ENCODE measurements at places on chromosomes 12 and 14.

GRCh38 chr12:94133964-94134795 is 14.2 kb upstream of the PLXNC1 start:
- DNase-seq: peak; percentile 70

GRCh38 chr14:69190191-69190590 is 1.1 kb upstream of the EXD2 start:
- DNase-seq: no peak

- no peak for DNase-seq
These were observed 117.0 kb upstream of the DYRK2 start for GRCh38 chr12:67531501-67531900.

DNA sequence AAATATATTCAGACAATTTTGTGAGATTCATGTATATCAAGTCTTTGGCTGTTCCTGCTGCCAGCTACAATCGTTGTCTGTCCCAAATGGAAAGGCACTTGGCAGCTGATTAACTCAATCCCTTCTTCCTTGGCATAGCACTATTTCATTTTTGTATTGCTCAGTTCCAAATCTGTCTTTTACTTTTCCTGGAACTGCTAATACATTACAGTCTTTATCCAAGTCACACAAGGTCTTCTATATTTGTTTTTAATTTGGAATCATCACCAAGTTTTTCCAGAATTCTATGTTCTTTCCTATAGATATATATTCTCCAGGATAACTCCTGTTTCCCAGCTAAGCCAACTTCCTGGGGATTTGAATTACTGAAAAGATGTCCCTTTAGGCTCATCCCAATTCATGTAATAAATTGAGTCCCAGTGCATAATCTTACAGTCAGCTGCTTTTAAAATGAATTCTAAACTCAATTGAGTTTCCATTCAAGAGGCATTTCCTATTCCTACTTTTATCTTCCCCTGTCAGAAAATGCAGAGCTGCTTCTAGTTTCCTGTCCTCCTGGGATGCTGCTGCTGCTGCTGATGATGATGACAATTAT is 45.9 kb downstream of the DYRK2 start:
- no peak for DNase-seq

DNA sequence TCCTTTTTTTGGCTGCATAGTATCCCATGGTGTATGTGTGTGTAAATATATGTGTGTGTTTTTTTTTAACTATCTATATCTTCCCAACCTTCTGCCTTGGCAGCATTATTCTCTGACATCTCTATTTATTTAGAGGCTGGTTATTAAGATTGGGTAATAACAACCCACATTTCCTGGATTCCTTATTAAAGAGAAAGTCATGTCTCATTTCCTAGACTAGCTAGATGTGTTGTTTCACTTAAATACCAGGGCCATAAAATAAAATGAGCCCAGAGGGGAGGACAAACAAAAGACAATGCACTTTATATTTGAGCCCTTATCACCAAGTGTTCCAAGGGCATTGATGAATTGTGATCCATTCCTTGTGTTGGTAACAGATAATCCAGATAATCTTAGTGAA is 169.1 kb downstream of the SLC5A8 start:
- no peak for DNase-seq

DNA sequence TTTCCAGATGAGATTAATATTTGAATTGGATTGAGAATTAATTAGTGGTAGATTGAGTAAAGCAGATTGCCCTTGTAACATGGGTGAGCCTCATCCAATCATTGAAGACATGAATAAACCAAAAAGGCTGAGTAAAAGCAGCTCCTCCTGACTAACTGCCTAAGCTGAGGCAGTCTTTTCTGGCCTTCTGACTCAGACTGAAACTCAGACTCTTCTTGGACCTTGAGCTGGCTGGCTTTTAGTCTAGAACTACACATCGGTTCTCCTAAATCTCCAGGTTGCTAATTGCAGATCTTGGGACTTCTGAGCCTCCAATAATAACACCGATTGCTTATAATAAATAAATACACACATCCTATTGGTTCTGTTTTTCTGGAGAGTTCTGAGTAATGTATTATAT is 24.0 kb downstream of the FKBP11 start:
- no peak for DNase-seq

GRCh38 chr14:72512925-72513324 is 381.0 kb downstream of the DPF3 start:
- DNase-seq: no peak

- DNase-seq: no peak
These were observed 145.8 kb downstream of the GCH1 start for GRCh38 chr14:54756656-54757392.

DNA sequence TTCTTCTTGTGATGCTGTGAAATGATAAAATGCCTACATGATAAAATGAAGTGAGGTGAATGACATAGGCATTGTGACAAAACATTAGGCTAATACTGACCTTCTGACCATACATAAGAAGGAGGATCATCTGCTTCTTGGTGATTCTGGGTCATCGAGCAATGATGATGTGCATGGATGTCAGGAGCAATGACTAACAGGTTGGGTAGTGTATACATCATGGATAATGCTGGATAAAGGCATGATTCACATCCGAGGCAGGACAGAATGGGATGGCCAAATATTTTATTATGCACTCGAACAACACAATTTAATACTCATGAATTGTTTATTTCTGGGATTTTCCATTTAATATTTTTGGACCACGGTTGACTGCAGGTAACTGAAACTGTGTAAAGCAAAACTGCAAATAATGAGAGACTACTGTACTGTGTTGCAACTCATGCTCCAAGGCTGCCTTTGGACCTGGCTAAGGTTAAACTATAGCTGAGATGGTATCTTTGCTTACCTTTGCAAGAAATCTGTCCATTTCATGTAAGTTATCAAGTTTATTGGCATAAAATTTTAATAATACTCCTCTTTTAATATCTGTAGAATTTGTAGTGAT is 7.6 kb upstream of the SLC25A21 start:
- no peak for DNase-seq

DNA sequence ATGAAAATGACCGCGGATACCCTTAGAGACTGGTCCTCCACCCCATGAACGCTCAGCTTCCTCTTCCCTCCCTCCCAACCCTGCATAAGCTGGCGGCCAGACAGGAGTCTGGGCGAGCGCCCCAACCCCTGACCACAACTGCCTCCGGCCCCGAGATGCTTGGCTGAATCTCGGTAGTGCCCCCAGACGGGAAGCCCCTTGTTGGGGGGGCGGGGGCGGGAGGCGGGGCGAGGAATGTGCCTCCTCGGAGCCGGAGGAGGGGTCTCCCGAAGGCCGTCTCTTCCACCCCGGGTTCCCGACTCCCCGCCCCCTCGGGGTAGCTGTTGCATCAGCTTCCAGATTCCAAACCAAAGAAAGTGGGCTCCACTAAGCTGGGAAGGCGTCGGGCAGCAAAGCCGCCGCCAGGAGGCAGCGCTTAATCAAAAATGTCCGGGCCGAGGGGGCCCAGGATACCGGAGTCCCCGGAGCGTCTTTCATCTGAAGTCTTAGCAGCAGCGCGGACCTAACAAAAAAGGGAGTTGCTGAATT is 7.1 kb upstream of the MRPL52 start:
- peak; percentile 97 for DNase-seq

DNA sequence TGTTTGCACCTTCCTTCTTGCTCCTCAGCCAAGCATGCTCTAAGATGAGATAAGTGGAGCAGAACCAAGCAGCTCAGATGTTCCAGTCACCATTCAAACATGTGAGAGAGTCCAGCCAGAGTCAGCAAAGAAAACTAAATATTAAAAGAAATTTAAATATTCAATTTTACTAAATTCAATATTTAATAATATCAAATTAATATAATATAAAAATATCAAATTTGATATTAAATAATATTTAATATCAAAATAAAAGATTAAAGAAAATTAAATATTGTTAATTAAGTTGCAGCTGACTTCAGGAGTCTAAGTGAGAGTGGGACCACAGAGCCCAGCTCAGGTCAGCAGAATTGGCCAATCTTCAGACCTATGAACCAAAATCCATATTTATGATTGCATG is 526.1 kb upstream of the FLRT2 start:
- DNase-seq: no peak

DNA sequence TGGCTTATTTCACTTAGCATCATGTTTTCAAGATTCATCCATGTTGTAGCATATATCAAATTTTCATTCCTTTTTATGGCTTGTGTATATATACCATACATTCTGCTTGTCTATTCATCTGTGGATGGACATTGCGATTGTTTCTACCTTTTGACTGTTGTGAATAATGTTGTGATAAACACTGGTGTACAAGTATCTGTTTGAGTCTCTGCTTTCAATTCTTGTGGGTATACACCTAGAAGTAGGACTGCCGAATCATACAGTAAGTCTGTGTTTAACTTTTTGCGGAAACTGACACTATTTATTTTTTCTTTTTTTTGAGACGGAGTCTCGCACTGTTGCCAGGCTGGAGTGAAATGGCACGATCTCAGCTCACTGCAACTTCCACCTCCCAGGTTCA is 19.6 kb upstream of the RPS6KA5 start:
- no peak for DNase-seq

- DNase-seq: no peak
These were observed 19.3 kb upstream of the BICD1 start for GRCh38 chr12:32087306-32087705.

- no peak for DNase-seq
These were observed 105.0 kb downstream of the DAD1 start for GRCh38 chr14:22483863-22484593.

- DNase-seq: no peak
These were observed 544.4 kb upstream of the TMEM132C start for GRCh38 chr12:127722611-127723010.

GRCh38 chr12:13436182-13436581 is 239.7 kb downstream of the EMP1 start:
- no peak for DNase-seq

- no peak for DNase-seq
These were observed 9.1 kb upstream of the TDG start for GRCh38 chr12:103956509-103957027.

- DNase-seq: no peak
These were observed 48.4 kb upstream of the JDP2 start for GRCh38 chr14:75379246-75379929.

GRCh38 chr14:76922584-76922983 is 96.4 kb downstream of the LRRC74A start:
- peak; percentile 86 for DNase-seq

DNA sequence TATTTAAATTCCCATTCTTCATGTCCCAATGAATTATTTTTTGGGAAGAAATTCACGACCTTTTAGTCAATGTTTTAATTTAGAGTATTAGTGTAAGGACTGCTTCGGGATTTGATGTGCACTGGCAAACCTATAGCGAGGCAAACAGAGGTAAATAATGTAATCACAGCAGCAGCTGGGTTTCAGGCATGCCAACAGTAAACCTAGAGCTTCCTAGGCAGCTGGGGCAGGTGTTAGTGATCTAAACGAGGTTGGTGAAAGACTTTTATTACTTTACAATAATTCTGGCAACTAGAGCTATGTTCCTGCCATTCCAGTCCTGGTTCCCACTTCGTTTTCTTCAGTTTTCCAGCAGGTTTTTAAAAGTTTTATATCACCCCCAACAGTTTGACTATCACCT is 1036.4 kb upstream of the FOXG1 start:
- DNase-seq: no peak

DNA sequence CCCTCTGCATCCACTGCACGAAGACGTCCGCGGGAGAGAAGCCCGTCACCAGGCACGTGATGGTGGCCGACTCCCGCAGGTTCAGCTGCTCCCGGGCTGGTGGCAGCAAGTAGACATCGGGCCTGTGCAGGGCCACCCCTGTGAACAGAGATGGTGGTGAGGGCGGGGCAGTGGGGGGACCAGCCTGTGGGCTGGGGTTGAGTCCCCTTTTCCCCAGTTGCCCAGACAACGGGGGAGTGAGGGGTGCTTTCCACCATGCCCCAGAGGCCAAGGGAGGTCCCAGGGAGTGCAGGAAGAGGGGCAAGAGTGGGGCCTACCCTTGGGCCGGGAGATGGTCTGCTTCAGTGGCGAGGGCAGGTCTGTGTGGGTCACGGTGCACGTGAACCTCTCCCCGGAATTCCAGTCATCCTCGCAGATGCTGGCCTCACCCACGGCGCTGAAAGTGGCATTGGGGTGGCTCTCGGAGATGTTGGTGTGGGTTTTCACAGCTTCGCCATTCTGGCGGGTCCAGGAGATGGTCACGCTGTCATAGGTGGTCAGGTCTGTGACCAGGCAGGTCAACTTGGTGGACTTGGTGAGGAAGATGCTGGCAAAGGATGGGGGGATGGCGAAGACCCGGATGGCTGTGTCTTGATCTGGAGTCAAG is 328.3 kb downstream of the TMEM121 start:
- no peak for DNase-seq

- DNase-seq: no peak
These were observed 114.5 kb downstream of the DUSP6 start for GRCh38 chr12:89237763-89238162.

- DNase-seq: no peak
These were observed 594.1 kb downstream of the NRXN3 start for GRCh38 chr14:78764240-78764639.

- DNase-seq: no peak
These were observed 17.3 kb upstream of the DHRS4 start for GRCh38 chr14:23936084-23936829.

- no peak for DNase-seq
These were observed 29.7 kb upstream of the NR2C1 start for GRCh38 chr12:95102916-95103671.

GRCh38 chr14:58878439-58879139 is 240.8 kb downstream of the DACT1 start:
- no peak for DNase-seq

GRCh38 chr14:90495357-90496276 is 98.8 kb downstream of the CALM1 start:
- DNase-seq: peak; percentile 83

DNA sequence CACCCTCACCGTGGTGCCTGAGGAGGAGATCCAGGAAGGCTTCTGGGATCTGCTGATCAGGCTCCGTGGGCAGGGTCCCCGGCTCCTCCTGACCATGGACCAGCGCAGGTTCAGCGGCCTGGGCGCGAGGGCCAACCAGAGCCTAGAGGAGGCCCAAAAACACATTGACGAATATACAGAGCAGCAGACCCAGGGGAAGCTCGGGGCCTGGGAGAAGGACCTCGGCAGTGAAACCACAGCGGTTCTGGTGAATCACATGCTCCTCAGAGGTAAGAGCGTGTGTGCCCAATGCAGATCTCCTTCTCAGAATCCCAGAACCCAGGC is 29.4 kb downstream of the SERPINA3 start:
- DNase-seq: no peak

Data from lung (tissue), 17 donors.